Lung (tissue), 17 donors: ENCODE measurements at places on chromosomes 1 and 21. TPM values are rescaled to one million over a fixed set of nuclear protein-coding genes. Genes with fewer than 3 reads are reported as not detected.

- H3K4me3 ChIP-seq, result no peak overlapping the region
- H3K27me3 ChIP-seq, result no peaks in the 10 kb centered on the region
- H3K4me1 ChIP-seq, result no peaks in the 10 kb centered on the region
- no peak overlapping the region for H3K27ac ChIP-seq
- no peaks in the 10 kb centered on the region for H3K36me3 ChIP-seq
Measured at GRCh38 chr1:75861831-75862230, 65.1 kb downstream of the MSH4 start.

DNA sequence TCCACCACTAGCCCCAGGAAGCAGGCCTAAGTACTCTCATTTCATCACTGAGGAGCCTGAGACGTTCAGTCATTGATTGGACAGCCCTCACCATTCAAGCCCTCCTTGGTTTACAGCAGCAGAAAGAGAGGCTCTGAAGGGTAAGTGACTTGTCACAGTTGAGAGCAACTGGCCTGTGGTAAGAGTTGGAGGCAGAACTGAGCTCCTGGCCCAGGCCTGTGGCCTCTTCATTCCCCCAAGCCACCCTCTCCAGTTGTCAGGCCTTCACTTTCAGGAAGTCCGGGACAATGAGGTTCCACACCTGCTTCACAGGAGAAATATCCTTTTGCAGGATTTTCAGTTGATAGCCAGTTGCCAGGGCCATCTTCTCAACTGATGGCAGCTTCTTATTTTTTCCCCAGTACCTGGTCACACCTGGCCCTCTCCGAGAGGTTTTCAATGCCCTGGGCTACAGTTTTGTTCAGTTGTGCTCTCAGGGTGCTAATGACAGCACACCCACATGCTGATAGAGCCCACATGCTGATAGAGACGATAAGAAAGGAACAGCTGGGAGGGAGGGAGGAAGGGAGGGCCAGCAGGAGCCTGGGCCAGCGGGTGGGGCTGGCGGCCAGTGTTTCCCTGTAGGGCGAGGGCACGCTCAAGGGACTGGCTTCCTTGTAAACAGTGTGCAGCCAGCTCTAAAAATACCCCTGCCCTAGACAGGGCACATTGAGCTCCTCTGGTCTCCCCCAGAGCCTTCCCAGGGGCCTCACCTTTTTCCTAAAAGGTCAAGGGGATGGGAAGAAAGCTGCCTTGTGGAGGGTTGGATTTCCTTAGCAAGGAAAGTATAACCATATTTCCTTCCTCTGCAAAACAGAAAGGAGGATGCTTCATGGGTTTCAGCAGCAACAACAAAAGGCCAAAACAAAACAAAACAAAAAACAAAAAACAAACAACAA lies 112.7 kb upstream of the JUN start:
- H3K27ac ChIP-seq, result peak overlapping the region; percentile 73
- no peak overlapping the region for H3K4me3 ChIP-seq
- peaks cover 25% of the 10 kb centered on the region for H3K4me1 ChIP-seq
- H3K36me3 ChIP-seq, result no peaks in the 10 kb centered on the region

DNA sequence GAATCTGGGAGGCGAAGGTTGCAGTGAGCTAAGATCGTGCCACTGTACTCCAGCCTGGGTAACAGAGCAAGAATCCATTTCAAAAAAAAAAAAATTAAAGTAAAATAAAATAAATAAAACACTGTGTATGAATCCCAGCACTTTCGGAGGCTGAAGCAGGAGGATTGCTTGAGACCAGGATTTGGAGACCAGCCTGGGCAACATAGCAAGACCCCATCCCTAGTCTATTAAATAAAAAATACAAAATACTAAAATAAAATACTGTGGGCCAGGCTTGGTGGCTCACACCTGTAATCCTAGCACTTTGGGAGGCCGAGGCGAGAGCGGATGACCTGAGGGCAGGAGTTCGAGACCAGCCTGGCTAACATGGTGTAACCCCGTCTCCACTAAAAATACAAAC lies 4.2 kb upstream of the BNIPL start:
- peaks cover 20% of the 10 kb centered on the region for H3K36me3 ChIP-seq
- no peak for DNase-seq
- no peak overlapping the region for H3K4me3 ChIP-seq
- no peaks in the 10 kb centered on the region for H3K27me3 ChIP-seq
- H3K27ac ChIP-seq, result no peak overlapping the region
- H3K4me1 ChIP-seq, result no peaks in the 10 kb centered on the region

GRCh38 chr1:34670982-34671381 lies 83.9 kb upstream of the GJB5 start:
- no peak for DNase-seq
- H3K36me3 ChIP-seq, result no peaks in the 10 kb centered on the region
- H3K4me3 ChIP-seq, result no peak overlapping the region
- no peaks in the 10 kb centered on the region for H3K4me1 ChIP-seq
- no peak overlapping the region for H3K27ac ChIP-seq

DNA sequence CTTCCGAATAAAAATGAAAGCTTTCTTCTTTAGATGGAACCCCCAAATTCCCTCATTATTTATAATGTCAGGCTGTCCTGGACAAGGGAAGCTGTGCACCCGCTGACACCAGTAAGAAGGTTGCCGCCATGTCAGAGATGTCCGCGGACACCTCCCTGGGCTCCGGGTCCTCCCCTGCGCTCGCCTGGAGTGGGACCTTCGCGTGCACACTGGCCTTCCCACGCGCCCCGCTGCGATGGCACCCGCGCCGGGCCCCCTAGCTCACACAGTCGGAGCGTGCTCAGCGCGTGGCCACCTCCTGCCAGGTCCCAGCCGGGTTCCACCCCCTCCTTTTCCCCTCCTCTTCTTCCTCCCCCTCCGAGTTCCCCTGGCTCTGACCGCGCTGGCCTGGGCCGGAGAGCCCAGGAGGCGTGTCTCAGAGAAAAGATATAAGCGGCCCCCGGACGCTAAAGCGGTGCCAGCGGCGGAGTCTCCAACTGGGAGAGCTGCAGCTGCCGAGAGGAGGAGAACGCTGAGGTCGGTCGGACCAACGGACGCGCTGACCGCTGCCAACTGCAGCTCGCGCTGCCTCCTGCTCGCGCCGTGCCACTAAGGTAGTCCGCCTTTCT lies at the start of gene G0S2:
Gene G0S2 (plus strand): TSS at position 456 of the 608 bp plus-strand sequence. CDS start 273 bp downstream, outside the sequence.
- H3K27me3 ChIP-seq, result no peaks in the 10 kb centered on the region
- H3K27ac ChIP-seq, result peak within 1 kb of the TSS; percentile 62
- peak; percentile 93 for DNase-seq
- peaks cover 8% of the 10 kb centered on the region for H3K4me1 ChIP-seq

GRCh38 chr1:12591267-12591938 lies 26.6 kb downstream of the DHRS3 start:
- peak overlapping the region; percentile 55 for H3K27ac ChIP-seq
- peaks cover 2% of the 10 kb centered on the region for H3K36me3 ChIP-seq
- H3K27me3 ChIP-seq, result no peaks in the 10 kb centered on the region
- DNase-seq, result no peak

DNA sequence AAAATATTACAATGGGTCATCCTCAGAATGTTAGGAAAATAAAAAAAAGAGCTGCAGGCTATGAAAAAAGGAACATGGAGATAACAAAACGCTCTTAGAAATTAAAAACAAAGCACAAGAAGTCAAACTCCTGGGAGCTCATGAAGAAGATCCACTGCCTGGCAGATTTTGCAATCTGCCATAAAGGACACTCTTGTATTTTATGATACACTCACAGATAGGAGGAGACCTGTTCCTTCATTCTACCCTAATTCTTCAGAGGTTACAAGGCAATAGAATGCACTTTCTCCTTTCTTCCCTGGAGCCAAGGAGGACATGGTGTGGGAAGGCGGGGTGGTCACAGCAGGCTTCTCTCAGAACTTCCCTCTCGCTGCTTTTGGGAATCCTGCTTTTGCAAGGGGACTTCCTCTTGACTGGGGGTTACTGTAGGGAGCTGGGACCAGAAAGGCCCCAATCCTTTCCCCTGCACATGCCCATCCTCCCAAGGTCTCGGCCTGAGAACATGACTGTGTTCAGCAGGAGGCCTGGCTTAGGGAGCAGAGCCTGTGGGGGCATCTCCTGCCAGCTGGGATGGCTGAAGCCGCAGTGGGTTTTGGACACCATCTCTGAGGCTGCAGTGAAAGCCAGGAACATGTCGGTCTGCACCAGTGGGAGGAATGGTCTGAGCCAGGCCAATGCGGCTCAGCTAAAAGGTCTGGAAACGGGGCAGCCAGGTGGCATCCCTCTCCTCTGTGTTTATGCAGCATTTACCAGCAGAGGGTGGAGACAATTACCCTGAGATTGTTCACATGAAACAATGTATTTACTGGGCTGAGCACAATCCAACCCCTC lies 44.8 kb downstream of the GPR161 start:
- no peaks in the 10 kb centered on the region for H3K4me1 ChIP-seq
- H3K36me3 ChIP-seq, result peaks cover 22% of the 10 kb centered on the region
- H3K27ac ChIP-seq, result no peak overlapping the region
- DNase-seq, result no peak
- no peaks in the 10 kb centered on the region for H3K27me3 ChIP-seq

DNA sequence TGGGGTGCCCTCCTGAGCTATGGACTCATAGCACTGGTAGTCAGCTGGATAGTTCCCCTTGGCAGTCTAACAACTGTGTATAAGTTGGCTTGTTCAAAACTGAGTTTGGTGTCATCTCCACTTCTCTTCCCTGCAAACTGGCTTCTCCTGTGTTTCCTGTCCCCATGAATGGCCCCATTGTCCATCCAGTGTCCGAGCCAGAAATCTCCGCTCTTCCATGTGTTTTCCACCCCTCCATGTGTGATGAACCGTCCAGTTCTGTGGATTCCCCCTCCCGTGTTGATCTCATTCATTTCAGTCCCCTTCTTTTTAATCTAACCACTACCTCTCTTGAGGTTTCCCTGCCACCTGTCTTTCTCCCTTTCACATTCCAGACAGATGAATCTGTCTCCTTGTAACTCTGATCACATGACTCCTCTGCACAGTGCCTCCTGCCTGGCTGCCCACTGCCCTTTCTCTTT lies 195.7 kb downstream of the ROR1 start:
- H3K36me3 ChIP-seq, result no peaks in the 10 kb centered on the region
- H3K27ac ChIP-seq, result no peak overlapping the region
- peaks cover 13% of the 10 kb centered on the region for H3K4me1 ChIP-seq
- no peak for DNase-seq
- no peaks in the 10 kb centered on the region for H3K27me3 ChIP-seq

GRCh38 chr1:21325231-21325718 lies 35.0 kb upstream of the ECE1 start:
- H3K27me3 ChIP-seq, result no peaks in the 10 kb centered on the region
- H3K4me3 ChIP-seq, result no peak overlapping the region
- H3K36me3 ChIP-seq, result no peaks in the 10 kb centered on the region
- peak overlapping the region; percentile 88 for H3K27ac ChIP-seq

- no peak for DNase-seq
- no peaks in the 10 kb centered on the region for H3K4me1 ChIP-seq
- H3K36me3 ChIP-seq, result no peaks in the 10 kb centered on the region
Measured at GRCh38 chr1:216331211-216331610, 92.0 kb downstream of the USH2A start.

DNA sequence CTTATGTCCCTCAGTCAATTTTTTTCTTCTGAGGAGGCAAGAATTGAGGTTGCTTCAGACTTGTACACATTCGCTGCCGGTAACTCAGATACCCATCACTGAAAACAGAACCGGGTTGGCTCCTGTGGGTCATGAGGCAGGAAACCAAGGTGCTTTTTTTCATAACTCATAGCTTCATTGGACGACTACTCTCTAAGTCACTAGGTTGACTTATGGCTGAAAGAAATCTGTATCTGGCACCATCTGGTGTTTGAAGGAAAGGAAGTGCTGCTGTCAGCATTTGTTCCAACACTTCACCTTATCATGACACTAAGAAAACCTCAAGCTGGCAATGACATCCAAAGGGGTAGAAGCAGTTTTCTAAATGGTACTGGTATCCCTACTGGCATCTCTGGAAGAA lies 82.3 kb downstream of the TBX19 start:
- H3K27me3 ChIP-seq, result no peaks in the 10 kb centered on the region
- H3K36me3 ChIP-seq, result no peaks in the 10 kb centered on the region
- H3K27ac ChIP-seq, result no peak overlapping the region
- no peak overlapping the region for H3K4me3 ChIP-seq

DNA sequence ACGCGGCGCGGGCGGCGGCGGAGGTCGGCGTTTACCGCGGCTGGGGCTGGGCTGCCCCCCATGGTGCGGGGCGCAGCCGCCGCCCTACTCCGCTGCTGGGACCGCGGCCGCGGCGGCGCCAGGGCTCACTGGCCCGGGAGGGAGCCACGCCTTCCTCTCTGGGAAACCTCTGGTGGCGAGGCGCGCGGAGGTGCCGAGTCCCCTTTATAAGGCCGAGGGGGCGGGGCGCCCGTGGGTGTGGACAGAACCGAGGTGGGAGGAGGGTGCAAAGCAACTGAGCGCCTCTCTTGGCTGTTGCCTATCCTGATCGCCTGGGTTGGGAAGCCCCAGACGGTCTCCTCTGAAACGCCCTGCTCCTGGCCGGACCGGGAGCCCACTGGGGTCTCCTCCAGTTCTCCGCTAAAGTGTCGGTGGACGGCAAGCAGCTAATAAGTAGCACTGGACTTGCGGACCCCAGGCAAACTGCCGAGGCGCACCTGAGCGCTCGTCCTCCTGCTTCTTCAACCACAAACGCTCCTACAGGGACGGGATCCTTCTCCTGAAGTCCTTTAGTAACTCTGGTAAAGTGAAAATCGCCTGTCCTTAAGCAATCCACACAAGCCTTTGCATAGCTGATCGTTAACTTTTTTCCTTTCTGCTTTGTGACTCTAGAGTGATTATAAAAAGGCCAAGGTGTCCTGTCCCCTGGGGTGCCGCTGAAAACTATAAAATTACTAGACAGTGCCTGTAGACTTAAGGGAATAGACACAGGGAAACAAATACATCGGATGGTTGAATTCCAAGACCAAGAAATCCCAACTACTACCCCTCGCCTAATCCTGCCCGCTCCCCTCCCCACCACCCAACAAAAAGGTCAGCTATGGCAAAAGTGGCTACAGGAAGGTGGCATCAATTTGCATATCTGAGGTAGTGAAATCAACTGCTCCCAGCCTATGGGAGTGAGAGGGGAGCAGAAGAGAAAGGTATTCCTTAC lies at the start of gene PTGER3:
Gene PTGER3 (minus strand): TSS at position 182 of the 973 bp plus-strand sequence. CDS start 239 bp downstream, outside the sequence.
- H3K27me3 ChIP-seq, result no peaks in the 10 kb centered on the region
- peak; percentile 9 for DNase-seq
- peak within 1 kb of the TSS; percentile 29 for H3K4me3 ChIP-seq
- H3K36me3 ChIP-seq, result no peaks in the 10 kb centered on the region
- H3K27ac ChIP-seq, result no peak within 1 kb of the TSS

DNA sequence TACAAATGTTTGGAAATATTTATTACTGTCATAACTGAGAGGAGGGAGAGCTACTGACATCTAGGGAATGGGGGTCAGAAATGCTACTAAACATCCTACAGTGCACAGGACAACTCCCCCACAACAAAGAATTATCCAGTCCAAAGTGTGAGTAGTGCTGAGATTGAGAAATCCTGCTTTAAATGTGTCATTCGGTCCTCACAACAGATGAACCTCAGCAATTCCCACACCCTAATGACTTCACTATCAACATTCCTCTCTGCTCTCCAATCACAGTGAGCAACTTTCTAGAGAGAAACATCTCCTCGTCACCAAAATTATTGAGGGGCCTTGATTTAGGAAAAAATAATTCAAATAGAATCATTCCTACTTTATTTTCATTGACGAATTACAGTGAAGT lies 18.0 kb downstream of the OMA1 start:
- no peaks in the 10 kb centered on the region for H3K4me1 ChIP-seq
- no peak overlapping the region for H3K27ac ChIP-seq
- H3K4me3 ChIP-seq, result no peak overlapping the region
- H3K36me3 ChIP-seq, result peaks cover 5% of the 10 kb centered on the region

GRCh38 chr1:26541816-26542711 lies 12.5 kb downstream of the RPS6KA1 start:
- no peak overlapping the region for H3K4me3 ChIP-seq
- DNase-seq, result peak; percentile 61
- H3K36me3 ChIP-seq, result no peaks in the 10 kb centered on the region
- no peaks in the 10 kb centered on the region for H3K4me1 ChIP-seq
- H3K27ac ChIP-seq, result peak overlapping the region; percentile 96

EXTL2 gene
- 11.3 TPM for total RNA-seq

MMP23B gene
- 29.2 TPM for total RNA-seq

PPM1J gene
- 0.64 TPM for total RNA-seq

ZMYND12 gene
- total RNA-seq, result 6.6 TPM

WNT3A gene
- 3.1 TPM for total RNA-seq

TGFBR3 gene
- 99.6 TPM for total RNA-seq

TMPRSS15 gene
- total RNA-seq, result not detected

CASQ1 gene
- 0.37 TPM for total RNA-seq

GCSAML gene
- total RNA-seq, result 1.4 TPM
